ENCODE measurements at places on chromosomes 16 and 17.

GRCh38 chr17:6639586-6640535 is 650 bp downstream of the KIAA0753 start:
- DNase-seq: peak; percentile 55

DNA sequence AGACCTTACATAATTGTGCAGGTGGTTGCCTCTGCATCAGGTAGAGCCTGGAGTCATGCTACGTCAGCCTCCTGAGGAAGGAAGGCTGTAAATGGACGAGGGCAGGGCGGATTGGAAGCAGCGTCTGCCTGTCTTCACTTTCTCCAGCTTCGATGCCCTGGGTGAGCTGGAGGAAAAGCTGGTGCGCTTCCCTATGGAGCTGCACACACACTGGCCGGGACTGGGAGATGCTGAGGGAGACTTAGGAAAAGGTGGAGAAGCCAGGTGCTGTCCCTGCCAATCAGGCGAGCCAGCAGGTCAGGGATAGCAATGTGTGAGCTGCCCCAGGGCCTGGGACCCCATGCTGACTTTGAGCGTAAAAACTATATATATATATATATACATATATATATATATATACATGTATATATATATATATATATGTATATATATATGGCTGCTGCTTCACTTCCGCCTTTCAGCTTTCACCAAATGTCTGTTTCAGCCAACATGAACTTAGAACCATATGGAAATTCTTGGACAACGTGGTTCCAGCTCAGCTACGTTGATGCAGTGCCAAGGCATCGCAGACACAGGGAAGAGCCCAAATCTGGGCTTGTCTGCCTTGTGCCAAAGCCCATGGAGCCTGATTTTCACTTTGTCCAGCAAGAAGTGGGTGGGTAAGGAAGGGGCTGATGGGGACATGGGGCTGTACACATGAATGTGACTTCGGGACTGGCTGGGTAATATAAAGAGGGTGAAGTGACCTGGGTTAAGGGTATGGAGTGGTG is 71.5 kb upstream of the NKD1 start:
- DNase-seq: no peak

GRCh38 chr16:86651013-86651627 is 72.8 kb downstream of the FOXL1 start:
- DNase-seq: no peak

DNA sequence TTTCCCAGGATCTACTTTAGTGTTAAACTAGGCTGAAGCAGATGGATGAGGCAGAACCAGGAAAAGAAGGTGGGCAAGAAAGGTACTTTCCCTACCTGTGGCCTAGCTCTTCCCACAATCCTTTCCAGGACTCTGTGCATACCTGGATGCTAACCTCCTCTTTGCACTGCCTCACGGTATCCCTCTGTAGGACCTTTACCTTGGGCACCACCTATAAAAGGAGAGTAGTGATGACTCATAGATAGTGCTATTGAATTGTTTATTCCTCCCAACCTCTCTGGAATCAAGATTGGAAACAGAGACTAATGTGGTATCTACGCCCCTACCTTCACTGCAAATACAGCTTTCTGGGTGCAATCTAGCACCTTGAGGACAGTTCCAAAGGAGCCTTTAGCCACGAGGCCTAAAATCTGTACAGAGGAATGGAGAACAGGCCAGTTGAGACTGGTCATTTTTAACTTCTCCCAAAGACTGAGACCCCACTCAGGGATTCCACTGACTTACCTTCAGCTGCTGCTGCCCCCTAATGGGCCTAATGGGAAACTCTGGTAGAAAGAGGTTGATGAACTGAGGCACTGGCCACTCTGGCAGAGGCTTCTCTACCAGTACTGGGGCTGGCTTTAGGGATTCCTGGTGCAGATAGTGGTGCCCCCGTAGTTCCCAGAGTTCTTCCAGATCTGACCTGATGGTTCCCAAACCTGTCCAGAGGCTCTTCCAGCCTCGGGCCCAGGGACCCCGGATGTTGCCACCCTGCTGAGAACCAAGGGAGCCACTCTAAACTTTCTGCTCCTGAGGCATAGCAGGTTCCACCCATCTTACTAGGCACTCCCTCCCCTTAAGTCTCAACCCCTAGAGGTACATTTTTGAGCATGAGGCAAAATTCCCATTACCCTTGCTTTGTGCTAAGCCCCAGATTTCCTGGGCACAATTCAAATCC is 781 bp downstream of the RSKR start:
- peak; percentile 48 for DNase-seq

DNA sequence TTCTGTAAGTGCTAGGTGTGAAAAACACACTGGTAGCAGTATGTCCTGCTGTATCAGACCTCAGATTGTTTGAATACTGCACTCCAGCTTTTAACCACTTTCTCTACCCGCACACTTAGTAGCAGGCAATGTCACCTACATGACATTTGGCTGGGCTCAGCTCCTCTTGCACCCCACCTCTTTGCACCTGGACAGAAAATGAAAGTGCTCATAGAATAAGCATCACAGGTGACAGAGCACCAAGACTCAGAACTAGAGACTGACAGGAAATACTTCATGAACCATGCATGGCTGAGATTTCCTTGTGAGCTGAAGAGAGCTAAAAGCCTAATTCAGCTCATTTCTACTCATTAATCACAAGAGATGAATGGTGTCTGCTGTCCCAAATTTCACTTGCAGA is 1014.2 kb upstream of the CDH8 start:
- no peak for DNase-seq

- DNase-seq: no peak
These were observed 60.4 kb downstream of the PLXDC1 start for GRCh38 chr17:39090908-39091665.

- no peak for DNase-seq
These were observed 56.8 kb upstream of the RPH3AL start for GRCh38 chr17:409308-409847.

DNA sequence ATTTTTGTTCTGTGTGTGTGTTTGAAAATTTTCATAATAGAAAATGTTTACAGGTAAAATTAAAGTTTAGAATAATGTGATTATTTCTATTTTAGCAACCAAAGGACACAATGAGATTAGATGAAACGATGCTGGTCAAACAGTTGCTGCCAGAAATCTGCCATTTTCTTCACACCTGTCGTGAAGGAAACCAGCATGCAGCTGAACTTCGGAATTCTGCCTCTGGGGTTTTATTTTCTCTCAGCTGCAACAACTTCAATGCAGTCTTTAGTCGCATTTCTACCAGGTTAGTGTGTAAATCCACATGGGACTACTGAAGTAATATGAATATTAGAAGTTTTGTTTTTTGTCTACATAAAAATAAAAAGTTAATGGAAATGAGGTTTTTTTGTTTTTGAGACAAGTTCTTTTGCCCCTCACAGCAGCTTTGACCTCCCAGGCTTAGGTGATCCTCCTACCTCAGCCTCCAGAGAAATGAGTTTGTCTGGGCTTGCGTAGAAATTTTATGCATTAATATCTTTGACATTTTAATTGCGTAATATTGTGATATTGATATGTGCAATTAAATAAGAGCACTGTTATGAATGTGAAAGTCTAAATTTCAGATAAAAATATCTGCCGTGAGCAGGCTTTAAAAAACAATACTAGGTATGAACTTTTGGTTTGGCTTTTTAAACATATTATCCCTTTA is 68.5 kb downstream of the NF1 start:
- no peak for DNase-seq

GRCh38 chr16:5186381-5186903 is 88.8 kb upstream of the EEF2KMT start:
- DNase-seq: no peak

DNA sequence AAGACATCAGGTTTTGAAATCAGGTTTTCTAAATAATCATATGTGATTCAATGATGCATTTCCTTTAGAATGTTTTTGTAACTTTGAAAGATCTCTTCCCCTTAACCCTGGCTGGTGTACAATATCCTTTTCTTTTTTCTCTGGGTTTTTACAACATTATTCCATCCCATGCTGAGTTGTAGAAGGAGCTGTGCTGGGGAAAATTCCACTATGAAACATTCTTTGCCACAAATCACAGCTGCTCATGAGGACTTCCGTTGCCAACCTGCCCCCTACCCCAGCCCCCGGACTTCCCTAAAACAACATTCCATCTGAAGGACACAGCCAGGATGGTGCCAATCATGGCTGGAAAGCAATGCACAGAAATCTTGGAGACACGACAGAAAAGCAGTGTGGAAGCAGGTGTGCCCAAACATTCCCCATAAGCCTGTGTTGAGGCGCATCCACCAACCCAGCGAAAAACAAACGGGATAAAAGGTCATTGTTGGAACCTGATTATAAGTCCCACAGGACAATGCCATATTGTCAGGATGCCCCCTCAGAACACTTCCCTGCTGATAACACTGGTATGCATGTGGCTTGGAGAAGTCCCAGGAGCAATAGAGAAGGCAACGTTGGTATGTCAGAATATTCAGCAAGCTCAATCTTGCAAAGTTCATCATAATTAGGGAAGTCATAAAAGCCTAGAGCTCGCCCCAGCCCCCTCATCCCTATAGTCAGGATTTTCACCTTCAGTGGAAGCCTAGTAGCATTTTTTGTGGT is 475.0 kb downstream of the HS3ST3B1 start:
- DNase-seq: no peak

- DNase-seq: no peak
These were observed 291.8 kb downstream of the HAPSTR1 start for GRCh38 chr16:9383281-9383680.

GRCh38 chr16:30005341-30006094 is 5.3 kb downstream of the DOC2A start:
- DNase-seq: no peak

- no peak for DNase-seq
These were observed 4.4 kb downstream of the NTAN1 start for GRCh38 chr16:15051387-15051951.
